ENCODE measurements at places on chromosomes 1 and 21.
A peak's percentile ranks its signal among the peaks of the same experiment; 100 is the strongest.

- DNase-seq: no peak
Observed at GRCh38 chr1:206782448-206782847, 10.2 kb upstream of the IL10 start.

- DNase-seq: no peak
Observed at GRCh38 chr1:246114369-246114768, 392.7 kb downstream of the SMYD3 start.

GRCh38 chr21:37339552-37339939 is 27.0 kb upstream of the DYRK1A start:
- DNase-seq: no peak

- no peak for DNase-seq
Observed at GRCh38 chr21:43299441-43300277, 127.3 kb downstream of the SIK1 start.

DNA sequence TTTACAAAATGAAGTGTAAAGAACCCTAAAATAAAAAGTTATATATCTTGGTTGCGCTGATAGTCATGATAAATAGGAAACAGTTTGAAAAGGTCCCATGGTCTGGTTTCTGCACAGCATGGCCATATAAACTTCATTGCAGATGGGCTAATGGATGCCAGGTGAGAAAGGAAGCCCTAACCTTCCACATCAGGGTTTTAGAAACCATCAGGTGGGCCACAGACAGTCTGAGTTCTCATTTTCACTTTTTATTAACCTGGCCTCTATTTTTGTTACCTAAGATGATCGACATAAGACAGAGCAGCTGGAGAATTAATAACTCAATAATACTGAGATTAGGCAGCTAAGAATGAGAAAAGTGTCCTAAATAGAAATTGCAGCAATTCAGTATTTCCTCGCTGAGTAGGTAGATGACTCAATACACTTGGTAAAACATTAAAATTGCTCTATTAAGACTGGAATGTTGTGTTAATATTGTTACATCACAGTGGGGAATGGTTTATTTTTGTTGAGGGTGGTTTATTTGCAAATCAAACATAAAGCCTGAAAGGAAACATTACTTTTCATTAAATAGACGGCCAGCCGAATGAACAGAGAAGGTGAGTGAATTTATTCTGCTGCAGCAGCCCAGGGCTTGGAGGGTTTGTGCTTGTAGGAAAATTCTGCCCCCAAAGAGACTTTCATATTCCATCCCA is 21.1 kb downstream of the C1orf21 start:
- peak; percentile 37 for DNase-seq

GRCh38 chr21:33948096-33948950 is 32.7 kb upstream of the ATP5PO start:
- no peak for DNase-seq

DNA sequence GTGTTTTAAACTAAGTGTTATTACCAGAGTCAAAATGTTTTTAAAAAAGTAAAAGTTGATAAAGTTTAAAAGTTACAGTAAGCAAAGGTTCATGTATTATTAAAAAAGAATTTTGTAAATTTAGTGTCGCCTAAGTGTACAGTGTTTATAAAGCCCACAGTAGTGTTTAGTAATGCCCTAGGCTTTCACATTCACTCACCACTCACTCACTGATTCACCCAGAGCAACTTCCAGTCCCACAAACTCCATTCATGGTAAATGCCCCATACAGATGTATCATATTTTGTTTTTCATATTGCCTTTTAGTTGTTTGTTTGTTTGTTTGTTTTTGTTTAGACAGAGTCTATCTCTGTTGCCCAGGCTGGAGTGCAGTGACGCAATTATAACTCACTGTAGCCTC is 353.8 kb upstream of the PTBP2 start:
- DNase-seq: no peak

DNA sequence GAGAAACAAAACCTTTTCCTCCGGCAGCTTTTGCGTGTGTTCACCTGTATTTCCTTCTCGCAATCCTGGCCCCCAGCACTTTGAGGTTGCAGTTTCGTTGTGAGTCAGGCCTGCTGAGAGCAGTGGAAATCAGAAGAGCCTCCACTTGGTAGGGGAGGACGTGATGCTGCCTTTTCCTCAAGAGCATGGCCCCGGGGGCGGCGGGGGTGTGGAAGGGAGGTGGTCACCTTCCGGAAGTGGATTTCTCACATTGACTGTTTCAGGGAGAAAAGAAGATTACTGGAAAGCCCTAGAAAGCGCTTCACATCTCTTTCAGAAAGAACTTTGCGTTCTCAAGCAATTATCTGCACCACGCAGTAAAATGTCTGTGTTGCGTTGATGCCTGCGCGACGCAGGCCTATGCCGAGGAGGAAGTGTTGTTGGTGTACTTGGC is 12.2 kb upstream of the IL10 start:
- DNase-seq: no peak

GRCh38 chr21:46025113-46025770 is 43.7 kb downstream of the COL6A1 start:
- peak; percentile 22 for DNase-seq

- DNase-seq: no peak
Observed at GRCh38 chr1:187481581-187482148, 652.9 kb downstream of the PLA2G4A start.

DNA sequence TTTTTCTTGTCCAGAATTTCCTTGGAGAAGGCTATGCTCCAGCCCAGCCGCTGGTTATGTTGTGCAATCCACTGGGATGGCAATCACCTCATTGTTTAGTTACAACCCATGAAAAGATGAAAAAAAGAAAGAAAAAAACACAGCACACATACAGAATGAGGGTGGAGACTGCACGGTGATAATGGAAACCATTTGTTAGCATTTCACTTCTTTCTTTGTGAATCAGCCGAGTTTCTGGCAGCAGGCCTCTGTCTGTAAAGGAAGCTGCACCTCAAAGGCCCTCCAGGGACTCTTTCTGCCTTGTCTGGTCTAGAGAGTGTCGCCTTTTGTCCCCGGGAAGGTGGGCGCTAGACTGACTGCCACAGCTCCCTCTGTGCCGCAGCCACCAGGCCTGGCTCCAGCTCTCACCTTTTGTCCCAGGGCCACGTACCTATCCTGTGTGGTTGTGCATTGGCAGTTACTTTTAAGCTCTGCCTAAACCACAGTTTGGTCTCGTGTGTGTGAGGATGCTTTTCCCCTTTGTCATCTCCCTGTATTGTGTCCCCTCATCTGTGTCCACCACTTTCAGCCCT is 35.6 kb downstream of the NGF start:
- peak; percentile 91 for DNase-seq

- no peak for DNase-seq
Observed at GRCh38 chr1:167645140-167645541, 15.1 kb downstream of the RCSD1 start.

DNA sequence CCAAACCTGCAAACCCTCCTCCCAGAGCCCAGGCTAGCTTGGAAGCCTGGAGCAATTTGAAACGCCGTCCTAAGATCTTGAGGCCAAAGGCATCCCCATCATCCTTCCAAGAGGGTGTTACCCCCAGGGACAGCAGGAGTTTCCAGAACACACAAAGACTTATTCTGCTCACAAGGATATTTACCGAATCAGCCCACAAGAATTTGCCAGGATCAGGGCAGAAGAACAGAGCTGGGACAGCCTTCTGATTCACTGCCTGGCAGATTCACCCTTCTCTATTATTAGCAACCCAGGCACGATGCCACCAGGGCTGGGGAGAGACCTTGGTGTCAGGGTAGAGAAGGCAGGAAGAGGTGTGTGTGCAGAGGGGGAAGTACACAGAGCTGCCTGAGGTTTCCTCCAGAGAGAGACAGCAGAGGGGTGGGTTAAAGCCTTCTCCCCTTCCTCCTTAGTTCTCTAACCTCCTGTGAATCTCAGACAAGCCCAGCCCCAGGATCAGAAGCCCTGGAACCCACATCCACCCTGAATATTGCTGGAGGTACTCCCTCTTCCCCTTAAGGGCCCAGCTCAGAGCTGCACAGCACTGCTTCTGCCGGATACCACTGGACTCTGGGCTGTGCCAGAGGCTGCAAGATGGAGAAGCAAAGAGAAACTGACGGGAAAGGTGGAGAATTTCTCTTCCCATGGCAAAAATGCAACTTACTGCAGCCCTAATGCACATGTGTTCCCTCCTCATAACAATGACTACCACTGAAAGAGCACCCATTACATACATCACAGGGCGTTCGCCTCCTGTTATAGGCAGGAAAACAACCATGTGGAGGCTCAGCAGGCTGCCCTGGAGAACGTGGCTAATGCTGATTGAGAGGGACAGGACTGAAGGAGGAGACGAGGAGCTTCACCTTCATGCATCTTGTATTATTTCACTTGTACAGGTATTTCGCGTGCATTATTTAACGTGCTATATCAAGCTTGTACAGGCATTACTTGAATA is 61.8 kb downstream of the ITPKB start:
- DNase-seq: no peak

DNA sequence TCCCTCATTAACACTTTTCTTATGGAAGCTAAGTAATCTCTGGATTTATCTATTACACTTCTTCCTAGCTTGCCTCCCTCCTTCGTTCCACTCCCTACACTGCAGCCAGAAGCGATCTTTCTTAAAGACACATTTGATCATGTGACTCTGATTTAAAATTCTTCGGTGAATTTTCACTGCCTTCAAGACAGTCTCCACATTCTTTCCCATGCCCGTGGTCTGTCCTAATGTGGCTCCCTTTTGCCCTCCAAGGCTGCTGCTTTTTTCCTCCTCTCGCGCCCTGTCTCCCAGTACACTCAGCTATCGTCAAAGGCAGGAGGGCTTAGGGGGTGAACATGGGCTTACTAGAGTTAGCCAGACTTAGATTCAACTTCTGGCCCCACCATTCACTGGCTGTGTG is 64.4 kb downstream of the SDCCAG8 start:
- DNase-seq: no peak

DNA sequence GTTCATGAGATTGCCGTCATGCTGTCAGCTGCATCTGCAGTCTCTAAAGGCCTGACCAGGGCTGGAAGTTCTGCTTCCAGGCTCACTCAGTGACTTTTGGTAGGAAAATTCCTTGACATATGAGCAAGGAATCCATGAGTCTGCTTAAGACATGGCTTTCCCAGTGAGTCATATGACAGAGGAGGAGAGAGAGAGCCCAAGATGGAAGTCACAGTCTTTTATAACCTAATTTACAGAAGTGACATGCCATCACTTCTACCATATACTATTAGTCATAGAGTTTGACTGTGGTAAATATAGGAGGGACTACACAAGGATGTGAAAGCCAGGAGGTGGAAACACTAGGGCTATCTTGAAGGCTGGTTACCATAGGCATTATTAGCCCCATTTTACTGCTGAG is 115.2 kb downstream of the ROR1 start:
- DNase-seq: no peak

DNA sequence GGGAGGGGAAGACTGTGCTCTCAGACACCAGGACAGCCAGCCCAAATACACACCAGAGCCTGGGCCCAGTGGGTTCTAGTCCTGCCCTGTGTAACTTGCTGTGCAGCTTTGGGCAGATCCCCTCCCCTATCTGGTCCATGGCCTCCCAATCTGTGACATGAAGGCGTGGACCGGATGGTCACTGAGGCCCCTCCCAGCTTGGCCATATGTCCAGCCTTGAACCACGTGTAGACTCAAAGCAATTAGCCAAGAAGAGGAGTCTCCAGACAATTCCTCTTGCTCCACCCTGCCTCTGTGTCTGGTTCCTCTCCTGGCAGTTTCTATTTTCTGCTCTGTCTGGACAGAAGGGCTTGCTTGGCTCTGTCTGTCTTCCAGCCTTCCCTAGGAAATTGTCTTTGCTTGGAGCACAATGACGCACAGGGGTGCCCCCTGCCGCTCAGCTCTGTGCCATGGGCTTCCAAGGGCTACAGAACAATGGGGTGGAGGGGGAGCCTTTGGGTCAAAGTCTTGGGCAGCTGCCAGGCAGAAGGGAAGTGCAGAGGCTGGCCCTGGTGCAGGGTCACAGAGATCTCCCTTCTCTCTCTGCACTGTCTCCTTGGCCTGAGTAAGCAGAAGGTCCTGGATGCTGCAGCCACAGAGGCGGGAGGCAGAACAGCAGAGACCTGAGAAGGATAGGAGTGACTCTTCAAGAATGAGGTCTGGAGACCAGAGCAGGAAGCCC is 66.1 kb downstream of the TENT5C start:
- DNase-seq: no peak

DNA sequence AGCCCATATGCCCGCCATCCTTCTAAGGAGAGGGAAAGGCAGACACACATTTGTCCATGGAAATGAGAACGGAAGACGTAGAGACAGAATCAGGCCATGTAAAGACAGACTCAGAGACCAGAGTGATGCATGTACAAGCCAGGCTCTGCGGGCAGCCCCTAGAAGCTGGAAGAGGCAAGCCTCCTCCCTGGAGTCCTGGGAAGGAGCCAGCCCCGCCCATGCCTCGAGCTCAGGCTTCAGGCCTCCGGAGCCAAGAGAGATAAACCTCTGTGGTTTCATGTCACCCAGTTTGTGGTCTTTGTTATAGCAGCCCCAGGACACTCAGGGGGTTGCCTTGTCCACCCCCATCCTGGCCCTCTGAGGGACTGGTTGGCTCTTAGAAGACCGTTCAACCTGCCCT is 11.6 kb downstream of the PDE9A start:
- DNase-seq: no peak

GRCh38 chr21:36320421-36321324 is 676 bp downstream of the MORC3 start:
- DNase-seq: no peak

GRCh38 chr1:229158341-229158921 is 112.5 kb upstream of the RAB4A start:
- no peak for DNase-seq

GRCh38 chr1:182679684-182680083 is 4.7 kb downstream of the RGS8 start:
- no peak for DNase-seq

DNA sequence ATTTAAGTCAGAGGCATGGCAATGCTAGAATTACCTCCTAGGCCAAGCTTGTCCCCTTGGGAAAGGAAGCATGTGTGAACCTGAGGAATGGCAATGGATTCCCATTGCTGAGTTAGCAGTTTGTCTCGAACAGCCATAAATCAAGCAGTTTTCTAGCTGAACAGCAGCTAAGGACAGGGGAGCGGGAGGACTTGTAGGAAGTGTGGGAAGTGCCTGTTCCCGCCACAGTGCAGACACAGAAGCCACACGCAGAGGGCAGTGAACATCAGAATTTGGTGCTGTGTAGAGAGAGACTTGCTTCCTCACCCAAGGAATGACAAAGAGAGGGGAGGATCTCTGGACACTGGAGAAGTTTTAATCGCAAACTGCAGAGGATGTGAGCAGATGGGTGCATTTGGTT is 3.8 kb downstream of the PHGDH start:
- no peak for DNase-seq

GRCh38 chr1:229137271-229137670 is 133.6 kb upstream of the RAB4A start:
- DNase-seq: no peak

DNA sequence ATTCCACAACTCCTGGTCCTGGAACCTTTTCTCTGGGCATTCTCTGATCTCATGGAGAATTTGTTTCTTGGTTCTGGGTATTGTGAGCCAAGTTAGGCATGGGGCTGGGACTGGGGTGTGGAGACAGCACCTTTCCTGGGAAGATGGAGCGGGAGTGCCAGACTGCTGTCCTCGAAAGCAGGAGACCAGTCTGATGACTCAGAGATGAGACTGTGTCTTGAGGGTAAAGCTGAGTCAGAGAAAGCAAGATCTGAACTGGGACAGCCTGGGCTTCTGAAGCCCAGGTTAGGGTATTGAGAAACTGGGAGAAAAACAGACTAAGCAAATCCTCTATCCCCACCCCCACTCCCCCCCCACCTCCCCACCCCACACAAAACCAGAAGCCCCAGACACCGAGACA is 2.2 kb upstream of the KANK4 start:
- peak; percentile 49 for DNase-seq
